ENCODE measurements at places on chromosomes 5 and 9.
A peak's percentile ranks its signal among the peaks of the same experiment; 100 is the strongest.

- DNase-seq: no peak
Observed at GRCh38 chr5:74361406-74362358, 278.8 kb downstream of the ENC1 start.

- no peak for DNase-seq
Observed at GRCh38 chr5:107563959-107564544, 106.7 kb downstream of the EFNA5 start.

DNA sequence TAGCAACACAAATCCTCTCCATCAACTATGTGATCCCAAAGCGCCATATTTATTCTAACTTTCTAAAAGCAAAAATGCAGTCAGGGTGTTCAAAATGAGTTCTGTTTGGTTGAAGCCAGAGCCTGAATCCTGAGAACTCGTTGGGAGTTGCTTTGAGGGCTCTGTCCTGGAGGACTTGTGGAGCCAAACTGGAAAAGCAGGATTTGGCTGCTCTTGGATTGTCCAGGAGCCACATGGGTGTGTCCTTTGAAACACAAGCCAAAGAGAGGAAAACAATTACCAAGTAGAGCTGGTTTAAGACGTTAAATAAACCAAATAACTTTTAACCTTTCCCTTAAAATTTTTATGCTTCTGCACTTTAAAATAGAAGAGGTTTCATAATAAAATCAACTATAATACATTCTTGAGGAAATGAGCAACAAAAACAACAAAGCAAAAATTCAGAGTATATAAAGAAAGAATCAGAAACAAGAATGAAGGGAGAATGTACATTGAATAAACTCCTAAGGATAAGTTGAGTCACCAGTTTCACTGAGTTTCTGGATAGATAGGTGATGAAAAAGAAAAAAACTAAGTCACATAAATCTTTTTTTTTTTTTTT, 13.5 kb downstream of the C5orf46 start:
- DNase-seq: no peak

DNA sequence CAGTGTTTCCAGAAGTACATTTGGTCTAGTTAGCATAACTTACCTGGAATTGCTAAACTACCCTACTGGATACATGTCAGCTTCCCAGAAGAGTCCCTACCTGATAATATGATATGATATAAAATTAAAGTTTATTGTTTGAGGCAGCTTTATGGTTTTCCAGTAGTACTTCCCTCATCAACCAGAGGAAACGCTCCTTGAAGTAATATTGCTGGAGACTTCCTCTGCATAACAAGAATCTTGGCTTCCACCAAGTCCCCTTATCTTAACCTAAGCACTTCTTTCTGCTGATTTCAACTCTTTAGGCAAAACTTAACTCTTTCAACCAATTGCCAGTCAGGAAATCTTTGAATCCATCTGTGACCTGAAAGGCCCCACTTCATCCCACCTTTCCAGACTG, 214.3 kb upstream of the PTGER4 start:
- no peak for DNase-seq

DNA sequence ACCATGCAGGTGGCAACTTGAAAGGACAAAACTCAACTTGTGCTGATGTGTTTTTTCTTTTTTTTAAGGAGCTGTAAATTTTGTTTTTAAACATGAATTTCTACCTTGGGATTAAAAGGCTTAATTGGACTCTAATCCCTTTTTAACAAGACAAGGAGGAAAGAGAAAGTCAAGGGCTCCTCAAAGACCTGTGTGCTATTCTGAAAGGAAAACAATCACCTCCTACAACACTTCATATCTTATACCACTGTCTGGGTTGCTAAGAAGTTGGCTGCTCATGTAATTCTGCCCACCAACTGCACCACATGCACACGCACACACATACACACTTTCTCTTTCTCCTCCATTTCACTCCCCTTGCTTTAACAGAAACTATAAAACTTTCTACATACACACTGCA, 78.6 kb downstream of the SH3RF2 start:
- DNase-seq: no peak

DNA sequence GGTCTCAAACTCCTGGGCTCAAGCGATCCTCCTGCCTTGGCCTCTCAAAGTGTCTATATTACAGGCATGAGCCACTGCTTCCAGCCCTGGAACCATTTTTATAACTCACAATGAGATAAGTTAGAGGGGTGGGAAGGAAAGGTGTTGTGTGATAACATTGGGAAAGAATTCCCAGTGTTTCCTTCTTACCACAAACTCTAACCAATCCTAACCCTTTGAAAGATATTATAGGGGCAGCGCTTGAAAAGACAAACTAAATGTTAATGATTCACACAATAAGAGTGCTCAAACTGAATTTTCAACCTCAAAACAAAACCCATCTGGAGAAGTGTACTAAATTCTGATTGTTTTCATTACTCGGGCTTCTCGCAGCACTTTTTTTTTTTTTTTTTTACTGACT, 109.7 kb downstream of the TSSK1B start:
- DNase-seq: no peak

- no peak for DNase-seq
Observed at GRCh38 chr9:94713436-94714215, 12.9 kb upstream of the AOPEP start.

DNA sequence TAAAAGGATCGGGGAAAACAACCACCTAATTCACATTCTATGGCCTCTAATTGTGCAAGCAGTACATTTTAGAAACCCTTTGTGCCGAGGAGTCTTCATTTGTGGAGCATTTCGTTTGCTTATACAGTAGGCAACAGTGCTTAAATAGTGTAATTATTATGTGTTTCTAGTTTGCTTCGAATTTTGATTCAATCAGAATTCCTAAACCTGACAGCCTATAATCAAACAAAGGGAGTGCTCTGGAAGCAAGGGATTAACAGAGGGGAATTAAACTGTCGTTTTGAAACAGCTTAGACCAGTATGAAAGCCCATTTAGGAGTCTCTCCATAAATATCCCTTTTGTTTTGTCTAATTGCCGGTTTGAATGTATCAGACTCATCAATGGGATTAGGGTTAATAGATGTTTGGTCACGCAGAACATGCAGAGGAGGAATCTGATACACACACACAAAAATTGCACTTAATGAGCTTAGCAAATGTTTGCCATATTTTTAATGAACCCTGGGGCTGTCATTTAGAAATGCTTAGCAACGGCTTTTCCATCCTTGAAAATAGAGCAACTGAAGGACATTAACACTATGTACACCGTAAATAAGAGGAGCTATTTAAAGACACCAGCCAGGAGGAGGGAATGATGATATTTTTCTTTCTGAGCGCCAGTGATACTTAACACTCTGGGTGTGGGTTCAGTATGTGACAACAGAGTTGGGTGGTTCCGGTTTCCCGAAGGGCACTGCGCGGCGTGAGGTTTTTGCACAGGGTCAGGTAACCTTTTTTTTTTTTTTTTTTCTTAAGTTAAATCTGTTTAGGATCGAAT, 404.7 kb downstream of the TLE4 start:
- no peak for DNase-seq

GRCh38 chr9:37944671-37945481, 40.9 kb upstream of the SLC25A51 start:
- no peak for DNase-seq

GRCh38 chr9:125970340-125970739, 223.2 kb downstream of the PBX3 start:
- no peak for DNase-seq

- DNase-seq: no peak
Observed at GRCh38 chr5:150497274-150497988, 10.5 kb upstream of the NDST1 start.

DNA sequence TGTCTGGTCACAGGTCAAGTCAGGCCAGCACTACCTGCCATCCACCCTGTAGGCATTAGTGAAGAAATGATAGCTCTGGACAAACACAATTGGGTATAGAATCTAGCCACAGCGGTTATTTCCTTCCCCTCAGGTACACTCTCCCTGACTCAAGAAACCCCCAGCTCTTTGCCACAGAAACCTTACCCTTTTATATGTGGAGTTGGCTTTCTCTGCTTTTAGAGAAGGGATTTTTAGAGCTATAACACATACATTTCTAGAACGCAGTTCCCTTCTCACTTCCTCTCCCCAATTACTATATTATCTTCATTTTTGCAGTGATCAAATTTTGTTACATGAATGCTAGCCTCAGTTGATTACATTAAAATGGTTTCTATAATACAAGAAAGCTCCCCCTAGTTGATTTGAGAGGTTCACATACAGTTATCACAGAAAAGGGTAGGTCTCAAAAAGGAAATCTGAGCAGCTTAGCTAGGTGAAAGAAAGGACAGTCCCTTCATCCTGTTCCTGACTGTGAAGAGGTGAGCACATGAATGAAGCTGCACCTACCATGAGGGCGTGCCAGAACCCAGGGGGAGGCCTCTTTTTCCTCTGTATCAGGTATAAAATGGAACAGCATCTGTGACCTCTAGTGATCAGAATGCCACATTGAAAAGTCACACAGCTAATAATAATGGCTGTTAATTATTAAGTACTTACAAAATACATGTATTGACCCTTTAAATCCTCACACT, 425.6 kb downstream of the KIAA0825 start:
- DNase-seq: no peak

DNA sequence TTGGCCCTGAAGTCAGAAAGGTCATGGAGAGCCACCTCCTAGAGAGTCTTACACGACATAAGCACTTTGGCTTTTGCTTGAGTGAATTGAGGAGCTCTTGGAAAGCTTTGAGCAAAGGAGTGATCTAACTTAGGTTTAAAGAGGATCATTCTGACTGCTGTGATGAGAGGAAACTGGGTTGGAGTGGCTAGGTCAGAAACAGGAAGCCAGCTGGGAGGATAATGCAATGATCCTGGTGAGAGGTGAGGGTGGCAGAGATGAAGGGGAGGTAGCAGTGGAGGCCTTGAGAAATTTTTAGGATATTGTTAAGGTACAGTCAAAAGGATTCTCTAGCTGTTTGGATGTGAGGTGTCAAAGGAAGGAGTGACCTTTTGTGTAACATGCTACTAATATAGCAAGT, 32.2 kb upstream of the ROPN1L start:
- DNase-seq: no peak

DNA sequence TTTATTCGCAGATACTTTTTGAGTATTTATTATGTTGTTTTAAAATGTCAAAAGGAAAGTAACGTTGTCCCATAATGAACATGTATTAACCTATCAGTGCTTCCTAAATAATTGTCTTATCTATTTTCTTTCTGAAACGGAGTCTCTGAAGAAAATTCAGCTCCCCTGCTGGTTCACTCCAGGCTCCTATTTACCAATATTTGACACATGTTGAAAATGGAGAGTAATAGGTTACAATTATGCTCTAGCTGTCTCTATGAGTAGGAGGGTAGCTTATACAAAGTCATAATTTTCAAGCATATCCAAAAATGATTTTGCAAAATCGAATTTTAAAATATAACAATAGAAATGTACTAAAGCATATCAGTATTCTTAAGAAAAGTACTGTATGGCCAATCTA, 844.1 kb downstream of the CDH18 start:
- DNase-seq: no peak

DNA sequence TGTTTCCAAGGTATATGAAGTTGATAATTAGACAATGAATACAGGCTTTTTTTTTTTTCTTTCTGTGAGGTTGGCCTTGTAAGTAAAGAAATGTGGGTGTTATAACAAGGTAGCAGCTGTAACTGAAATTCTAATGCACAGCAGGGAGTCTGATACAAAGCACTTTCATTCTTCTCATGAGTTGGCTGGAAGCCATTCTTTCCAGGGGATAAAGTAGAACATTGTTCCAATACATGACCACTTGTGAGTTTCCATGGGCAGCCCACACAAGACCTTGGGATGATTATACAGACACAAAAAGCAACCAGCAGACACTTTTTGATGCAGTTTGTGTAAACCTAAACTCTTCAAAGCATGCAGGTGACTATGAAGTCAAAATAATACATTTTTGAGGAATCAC, 1785.9 kb upstream of the WWC1 start:
- DNase-seq: no peak

- no peak for DNase-seq
Observed at GRCh38 chr5:24510523-24510988, 134.2 kb downstream of the CDH10 start.

GRCh38 chr5:54249210-54250028, 61.0 kb downstream of the ARL15 start:
- DNase-seq: peak; percentile 64

DNA sequence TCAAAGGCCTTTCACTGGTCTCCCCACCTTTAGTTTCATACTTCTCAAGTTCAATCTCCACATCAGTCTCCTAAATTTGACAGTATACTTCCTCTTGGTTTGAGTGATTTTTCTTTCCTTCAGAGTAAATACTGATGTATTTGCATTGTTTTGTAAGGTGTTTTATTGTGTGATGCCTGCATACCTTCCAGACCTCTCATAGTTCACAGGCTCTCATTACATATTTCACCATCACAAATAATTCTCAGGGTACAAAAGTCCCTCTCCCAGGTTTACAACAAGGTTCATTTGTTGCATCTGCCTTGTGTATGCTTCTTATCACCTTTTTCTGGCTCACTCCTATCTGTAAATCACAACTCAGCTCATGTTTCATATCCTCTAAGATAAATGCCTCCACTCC, 22.2 kb upstream of the TUSC1 start:
- no peak for DNase-seq

DNA sequence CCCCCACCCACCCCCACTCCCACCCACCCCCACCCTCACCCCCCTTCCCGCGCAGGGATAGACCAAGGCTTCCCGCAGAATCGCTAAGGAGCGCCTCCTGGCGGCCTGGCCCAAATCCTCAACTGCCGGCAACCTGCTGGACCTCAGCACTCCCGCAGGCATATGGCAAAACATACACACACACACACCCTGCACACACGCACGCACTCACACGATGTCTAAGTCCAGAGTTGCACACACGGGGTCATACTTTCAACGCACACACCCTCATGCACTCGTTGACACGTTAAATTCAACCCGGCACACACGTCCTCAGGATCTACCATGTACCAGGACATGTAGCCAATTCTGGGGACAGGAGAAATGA, 1.7 kb downstream of the CPLX2 start:
- DNase-seq: no peak

DNA sequence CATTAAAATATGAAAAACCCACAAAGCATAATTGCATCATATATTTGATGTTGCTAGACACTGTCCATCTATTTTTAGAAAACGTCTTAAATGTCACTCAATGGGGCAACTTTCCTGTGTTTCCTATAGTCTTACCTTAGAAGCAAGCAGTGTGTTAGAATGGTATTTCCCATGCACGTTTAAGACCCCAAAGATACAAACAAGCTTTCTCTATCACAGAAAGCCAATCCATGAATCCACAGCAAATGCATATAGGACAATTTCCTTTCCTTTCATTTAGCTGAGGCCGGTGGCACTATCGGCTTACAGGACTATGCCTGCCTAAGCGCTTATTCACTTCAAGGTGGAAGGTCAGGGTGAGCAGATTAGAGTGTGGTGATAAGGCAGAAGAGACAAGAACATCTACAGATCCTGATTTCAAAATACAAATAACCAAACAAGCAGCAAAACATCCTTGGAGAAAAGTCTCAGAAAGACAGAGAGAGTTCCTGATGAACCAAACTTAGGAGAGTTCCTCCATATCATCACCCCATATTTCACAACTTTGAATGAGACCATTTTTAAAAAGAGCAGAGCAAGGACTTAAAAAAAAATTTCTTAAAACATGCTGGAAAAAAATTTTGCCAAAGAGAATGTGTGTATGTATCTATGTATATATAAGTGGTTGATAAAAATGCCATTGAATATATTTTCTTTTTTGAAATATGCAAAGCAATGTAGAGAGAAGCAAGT, 57.2 kb downstream of the MEF2C start:
- DNase-seq: no peak

- DNase-seq: peak; percentile 31
Observed at GRCh38 chr5:2910401-2911175, 159.1 kb upstream of the IRX2 start.

- DNase-seq: peak; percentile 87
Observed at GRCh38 chr5:892394-893136, at the start of the genes BRD9 and TRIP13. Gene BRD9 (minus strand): TSS chr5:892801. CDS start chr5:892657, 144 bp downstream. Gene TRIP13 (plus strand): TSS chr5:892884. CDS start chr5:892999, 115 bp downstream.

- no peak for DNase-seq
Observed at GRCh38 chr9:89748021-89748670, 143.3 kb downstream of the GADD45G start.
